ENCODE measurements at places on chromosomes 5 and 9.

DNA sequence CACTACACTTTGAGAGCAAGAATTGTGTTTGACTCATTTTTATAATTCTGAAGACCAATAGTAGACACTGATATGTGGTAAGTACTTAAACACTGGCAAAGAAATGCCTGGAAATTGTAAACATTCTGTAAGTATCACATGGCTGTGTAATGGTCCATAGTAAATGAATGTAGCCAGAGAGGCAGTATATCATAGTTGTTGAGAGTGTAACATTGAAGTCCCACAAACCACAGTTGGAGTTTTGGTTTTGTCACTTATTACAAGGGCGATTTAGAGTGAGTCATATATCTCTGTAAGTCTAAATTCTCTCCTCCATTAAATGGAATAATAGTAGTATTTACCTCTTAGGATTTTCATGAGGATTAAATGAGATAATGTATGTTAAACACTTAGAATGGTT lies 181.1 kb upstream of the MEF2C start:
- DNase-seq: no peak

DNA sequence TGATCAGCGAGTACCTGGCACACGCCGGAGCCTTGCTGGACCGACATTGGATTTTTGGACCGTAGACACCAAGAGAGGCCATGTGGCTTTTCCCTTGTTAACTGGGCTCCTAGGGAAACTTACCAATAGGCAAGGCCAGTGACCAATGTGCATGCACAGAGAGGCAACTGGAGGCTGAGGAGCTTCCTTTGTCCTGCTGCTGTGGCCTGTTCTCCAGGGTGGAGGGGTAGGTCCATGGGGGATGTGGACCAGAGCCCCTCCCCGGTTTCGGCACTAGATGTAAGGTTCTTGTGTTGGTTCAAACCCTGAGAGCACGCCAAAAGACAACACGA lies 34.8 kb upstream of the ANXA2R start:
- DNase-seq: no peak

- DNase-seq: no peak
Observed at GRCh38 chr9:89339807-89340206, 21.5 kb downstream of the SECISBP2 start.

DNA sequence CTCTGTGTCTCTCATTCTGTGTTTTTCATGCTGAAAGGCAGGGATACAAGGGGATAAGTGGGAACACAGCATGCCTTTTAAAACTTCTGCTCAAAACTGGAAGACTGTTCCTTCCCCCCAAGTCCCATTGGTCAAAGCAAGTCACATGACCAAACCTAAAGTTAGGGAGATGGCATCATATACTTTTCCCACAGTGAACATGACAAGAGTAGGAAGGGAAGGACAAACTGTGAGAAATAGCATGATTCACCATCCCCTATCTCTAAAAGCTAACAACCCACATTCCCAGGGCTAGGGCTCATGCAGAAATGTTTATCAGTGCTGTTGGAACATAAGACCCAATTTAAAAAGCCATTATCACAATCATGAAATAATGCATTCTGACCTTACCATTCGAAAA lies 24.2 kb upstream of the SHISAL2B start:
- no peak for DNase-seq

DNA sequence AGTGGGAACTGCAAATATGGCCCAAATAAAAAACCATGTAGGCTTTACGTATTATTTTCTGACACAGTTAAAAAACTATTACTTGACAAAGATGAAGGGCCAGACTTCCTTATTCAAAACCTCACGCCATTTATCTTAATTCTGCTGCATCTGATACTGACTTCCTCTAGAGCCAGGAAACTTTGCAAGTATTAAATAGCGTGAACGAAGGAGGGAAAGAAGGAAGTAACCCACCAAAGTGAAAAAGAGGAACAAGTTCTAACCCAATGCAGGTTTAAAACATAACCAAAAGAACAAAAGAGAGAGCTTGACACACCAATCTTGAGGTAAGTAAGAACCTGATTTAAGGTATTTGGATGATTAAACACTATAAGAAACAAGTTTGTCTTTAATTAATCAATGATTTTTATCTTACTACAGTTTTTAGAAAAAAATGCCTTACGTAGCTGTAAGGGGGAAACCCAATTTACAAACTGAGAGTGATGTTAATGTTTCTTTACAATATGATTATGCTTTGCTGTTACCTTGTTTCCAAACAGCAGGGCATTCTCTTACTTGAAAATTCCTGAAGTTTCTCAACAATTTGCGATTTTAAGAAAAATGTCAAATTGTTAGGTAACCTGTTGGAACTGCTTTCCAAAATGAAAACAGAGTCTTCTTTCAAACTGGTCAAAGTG lies at the start of gene GAPT:
Gene GAPT (plus strand): TSS at position 220 of the 677 bp plus-strand sequence. CDS start 3,102 bp downstream, outside the sequence.
- no peak for DNase-seq

GRCh38 chr5:159100782-159101646 lies 1.3 kb upstream of the EBF1 start:
- no peak for DNase-seq

Measured in activated T-cell treated with anti-CD3 and anti-CD28 coated beads for 4 hours (primary cell).